Transverse colon (tissue), 4 donors: ENCODE measurements at places on chromosomes 3 and 15. TPM values are rescaled to one million over a fixed set of nuclear protein-coding genes. Genes with fewer than 3 reads are reported as not detected.
A peak's percentile ranks its signal among the peaks of the same experiment; 100 is the strongest.

- no peak for DNase-seq
These were observed 1045.0 kb downstream of the FHIT start for GRCh38 chr3:60206206-60206605.

GRCh38 chr15:24269166-24269571, 406.4 kb upstream of the NPAP1 start:
- DNase-seq: peak; percentile 74

Gene CCDC13
- 33.3 TPM for total RNA-seq

DNA sequence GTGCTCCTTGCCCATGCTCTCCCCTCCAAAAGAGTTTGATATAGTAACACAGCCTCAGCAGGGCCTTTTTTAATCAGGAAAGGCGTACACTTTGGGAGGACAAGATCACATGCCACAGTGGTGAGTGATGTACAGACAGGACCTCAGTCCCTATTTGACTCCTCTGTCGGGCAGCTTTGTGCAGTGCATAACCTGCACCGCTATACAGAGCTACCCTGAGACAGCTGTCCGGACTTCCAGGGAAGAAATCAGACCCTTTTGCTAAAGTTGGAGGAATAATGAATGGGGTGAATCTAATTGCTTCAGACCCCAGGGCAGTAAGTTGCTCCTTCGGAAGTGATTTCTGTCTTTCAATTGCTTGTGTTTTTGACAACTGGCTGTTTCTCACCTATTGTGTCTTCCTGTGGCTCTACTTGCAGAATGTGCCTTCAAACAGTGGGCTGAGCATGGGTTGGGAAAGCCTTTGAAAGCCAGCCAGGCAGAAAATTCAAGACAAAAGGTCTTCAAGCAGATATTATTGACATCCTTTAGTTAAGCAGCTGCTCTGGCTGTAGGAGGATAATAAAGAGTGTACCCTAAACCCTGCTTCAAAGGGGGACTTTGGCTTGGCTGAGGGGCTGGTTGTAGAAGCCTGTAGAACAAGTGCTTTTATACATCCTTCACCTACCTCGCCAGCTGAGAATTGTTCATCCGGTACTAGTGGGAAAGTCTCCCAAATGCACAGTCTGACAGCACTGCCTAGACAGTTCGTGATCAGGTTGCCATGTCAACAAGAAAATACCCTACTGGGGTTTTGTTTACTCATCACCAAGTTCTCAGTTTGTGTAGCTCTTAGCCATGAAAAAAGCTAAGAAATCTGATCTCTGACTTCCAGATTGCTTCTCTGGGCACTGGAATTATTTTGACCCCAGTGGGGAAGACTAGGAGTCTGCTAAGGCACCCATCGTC, 35.1 kb downstream of the SNTN start:
- DNase-seq: no peak
